ENCODE measurements at places on chromosomes 4 and X.

DNA sequence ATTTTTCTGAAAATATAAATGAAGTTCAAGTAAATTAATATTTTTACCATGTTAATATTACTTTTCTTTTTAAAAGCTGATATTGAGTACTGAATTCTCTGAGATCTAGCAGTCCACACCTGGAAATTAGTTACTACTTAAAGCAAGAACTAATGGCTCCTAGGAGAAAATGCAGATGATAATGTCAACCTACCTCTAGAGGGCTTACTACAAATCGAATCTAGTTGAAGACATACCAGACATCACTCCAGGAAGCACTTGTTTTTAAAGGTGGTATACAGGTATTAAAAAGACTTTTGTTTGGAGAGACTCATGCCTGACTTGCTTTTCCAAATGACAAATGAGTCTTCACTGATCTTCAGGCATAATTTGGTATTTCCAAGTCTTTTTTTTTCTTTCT is 516.4 kb upstream of the BOD1L1 start:
- DNase-seq: no peak

DNA sequence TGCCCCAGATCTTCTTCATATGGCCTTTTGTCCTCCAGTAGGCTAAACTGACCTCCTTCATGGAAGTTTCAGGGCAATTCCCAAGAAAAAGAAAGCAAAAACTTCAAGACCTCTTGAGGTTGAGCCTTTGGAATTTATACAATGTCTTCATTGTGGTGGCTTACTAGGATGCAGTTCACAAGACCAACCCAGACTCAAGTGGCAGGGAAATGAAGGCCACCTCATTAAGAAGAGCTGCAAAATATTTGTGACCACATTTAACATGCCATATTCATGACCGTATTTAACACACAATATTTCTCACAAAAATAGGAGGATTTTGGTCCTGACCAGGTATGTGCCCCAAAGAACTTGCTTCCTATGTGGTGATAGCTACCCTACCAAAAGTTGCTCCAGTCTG is 605.5 kb upstream of the PITX2 start:
- DNase-seq: peak; percentile 38

DNA sequence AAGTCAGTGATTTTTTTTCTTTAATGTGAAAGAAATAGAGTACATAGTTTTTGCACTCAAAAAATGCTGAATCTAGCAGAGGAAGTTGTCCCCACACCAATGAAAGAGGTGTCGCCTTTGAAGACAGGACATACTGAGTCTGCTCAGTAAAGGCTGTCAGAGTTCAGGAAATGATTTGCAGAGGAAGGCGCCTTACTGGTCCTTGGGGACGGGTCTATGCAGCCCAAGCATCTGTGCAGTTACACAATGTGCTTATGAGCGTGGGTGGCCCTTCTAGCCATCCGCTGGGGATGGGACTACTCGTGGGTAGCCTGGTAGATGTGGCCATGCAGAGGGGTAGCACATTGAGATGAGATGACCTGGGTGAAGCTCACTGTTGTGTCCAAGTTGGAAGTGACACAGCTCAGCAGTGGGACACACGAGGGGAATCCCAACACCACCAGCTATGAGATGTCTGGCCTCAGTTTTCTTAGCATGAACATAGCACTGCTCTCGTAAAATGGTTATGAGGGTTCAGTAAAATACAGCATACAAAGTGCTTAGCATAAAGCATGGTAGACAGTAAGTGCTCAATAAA is 116.5 kb upstream of the RBPJ start:
- no peak for DNase-seq

- DNase-seq: no peak
These were observed 47.9 kb downstream of the COX18 start for GRCh38 chr4:73021634-73022033.

GRCh38 chr4:119260528-119260927 is 48.0 kb downstream of the USP53 start:
- no peak for DNase-seq

DNA sequence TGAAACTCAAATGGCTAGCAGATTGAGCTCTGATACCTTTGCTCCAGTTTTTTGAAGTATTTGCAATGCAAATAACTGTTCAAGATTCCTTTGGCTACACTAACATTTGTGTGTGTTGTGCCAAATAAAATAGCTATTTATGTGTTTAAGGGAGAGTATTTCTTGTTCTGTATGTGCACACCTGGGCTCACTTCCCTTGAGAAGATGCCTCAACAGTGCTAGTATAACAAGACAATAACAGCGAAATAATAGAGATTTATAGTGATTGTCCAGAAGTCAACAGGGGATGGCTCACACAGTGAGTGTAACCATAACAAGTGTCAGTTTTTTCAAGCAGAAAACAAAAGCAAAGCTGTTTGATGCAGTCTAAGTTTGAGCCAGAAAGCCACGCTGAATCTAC is 460.5 kb downstream of the CENPC start:
- DNase-seq: no peak

- no peak for DNase-seq
These were observed 54.2 kb downstream of the LEF1 start for GRCh38 chr4:108114503-108114902.

GRCh38 chr4:84470204-84470785 is 28.8 kb downstream of the NKX6-1 start:
- DNase-seq: no peak

- no peak for DNase-seq
These were observed 45.2 kb upstream of the CEP135 start for GRCh38 chr4:55903577-55903976.

- DNase-seq: no peak
These were observed 5.4 kb downstream of the GABRQ start for GRCh38 chrX:152642931-152643564.

- no peak for DNase-seq
These were observed 40.7 kb upstream of the ANK2 start for GRCh38 chr4:113008716-113009115.

GRCh38 chrX:108439426-108439942 is at the start of gene COL4A5:
Gene COL4A5 (plus strand): TSS chrX:108439838. CDS start chrX:108440126, 288 bp downstream.
- no peak for DNase-seq

DNA sequence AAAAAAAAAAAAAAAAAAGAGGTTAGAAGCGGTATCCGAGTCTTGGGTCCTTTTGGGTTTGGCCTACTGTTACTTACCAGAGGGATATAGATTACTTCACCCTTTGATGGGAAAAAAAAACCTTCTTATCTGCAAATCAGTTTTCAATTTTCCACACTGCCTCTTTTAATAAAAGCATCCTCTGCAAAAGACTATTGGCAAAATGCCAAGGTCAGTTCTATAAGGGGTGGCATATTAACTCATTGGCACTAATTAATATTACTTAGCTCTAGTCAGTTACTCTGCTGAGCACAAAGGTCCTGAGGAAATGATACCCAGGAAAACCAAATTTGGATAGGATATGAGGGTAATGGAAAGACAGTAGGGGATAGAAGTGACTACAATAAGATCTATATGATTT is 44.3 kb upstream of the MTMR8 start:
- no peak for DNase-seq

- no peak for DNase-seq
These were observed 72.8 kb downstream of the NSUN7 start for GRCh38 chr4:40822420-40823166.

GRCh38 chr4:118086344-118086743 is 52.1 kb downstream of the NDST3 start:
- peak; percentile 13 for DNase-seq

GRCh38 chr4:143581331-143581946 is 67.9 kb downstream of the SMARCA5 start:
- no peak for DNase-seq

- no peak for DNase-seq
These were observed 47.6 kb downstream of the METTL14 start for GRCh38 chr4:118732591-118733330.

GRCh38 chrX:65195621-65196020 is 219.4 kb upstream of the ZC4H2 start:
- DNase-seq: no peak

- DNase-seq: no peak
These were observed 3.8 kb upstream of the AMMECR1 start for GRCh38 chrX:110321670-110322069.

- no peak for DNase-seq
These were observed 226.1 kb downstream of the SHOX start for GRCh38 chrX:856566-857290.

GRCh38 chr4:10582059-10582686 is 102.4 kb downstream of the CLNK start:
- DNase-seq: no peak

DNA sequence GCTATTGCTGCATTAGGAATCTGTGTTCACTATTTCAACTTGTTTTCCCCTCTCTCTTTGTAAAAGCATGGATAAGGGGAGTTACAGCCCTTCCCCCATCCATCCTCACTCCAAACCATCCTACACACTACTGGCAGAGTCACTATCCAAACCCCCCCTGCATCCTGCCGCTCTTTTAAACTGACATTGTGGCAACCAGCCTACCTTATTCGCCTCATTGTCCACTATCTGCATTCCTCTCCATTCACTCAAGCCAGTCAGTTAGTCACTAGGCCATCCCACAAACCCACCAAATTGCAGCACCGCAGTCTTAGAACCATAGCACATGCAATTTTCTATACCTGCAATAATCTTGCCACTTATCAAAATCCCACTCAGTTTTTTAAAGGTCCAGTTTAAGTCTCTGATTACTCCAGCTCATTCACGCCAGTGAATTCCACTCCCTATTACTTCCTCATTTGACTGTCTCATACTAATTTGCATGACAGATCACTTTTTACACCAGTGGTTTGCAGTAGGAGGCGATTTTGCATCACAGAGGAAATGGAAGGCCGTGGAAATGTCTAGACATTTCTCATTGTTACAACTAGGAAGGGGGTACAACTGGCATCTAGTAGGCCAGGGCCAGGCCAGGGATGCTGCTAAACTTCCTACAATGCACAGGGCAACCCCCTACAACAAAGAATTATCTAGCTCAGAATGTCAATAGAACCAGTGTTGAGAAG is 181.8 kb downstream of the HS6ST2 start:
- no peak for DNase-seq

DNA sequence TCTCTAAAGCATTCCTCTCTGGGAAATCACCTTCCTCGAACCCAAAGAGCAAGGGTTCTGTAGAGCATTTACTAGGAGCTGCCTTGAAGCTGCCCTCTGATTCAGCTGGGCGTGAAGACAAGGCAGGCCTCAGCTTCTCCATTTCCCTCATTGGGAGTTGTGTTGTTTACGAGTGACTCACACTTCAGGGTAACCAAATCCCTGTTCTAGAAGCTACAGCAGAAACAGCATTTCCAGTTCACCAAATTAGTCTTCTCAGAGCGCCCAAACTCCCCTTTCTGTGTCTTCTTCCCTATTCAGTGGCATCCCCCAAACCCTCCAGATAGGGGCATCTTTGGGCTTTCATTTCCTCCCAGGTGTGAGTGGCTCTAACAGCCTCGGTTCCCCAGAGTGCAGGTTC is 863 bp upstream of the XPNPEP2 start:
- no peak for DNase-seq

- no peak for DNase-seq
These were observed 331.0 kb upstream of the CPXCR1 start for GRCh38 chrX:88416002-88416401.

- no peak for DNase-seq
These were observed 20.1 kb downstream of the FAT1 start for GRCh38 chr4:186703510-186703909.

GRCh38 chr4:176845636-176846035 is 52.9 kb upstream of the VEGFC start:
- peak; percentile 95 for DNase-seq

- DNase-seq: no peak
These were observed 9.4 kb downstream of the TMEM187 start for GRCh38 chrX:153981771-153982533.

GRCh38 chrX:11346121-11346682 is 53.0 kb downstream of the AMELX start:
- no peak for DNase-seq

Measured in GM04503 (cell line).